ENCODE measurements at places on chromosomes 12 and 14. TPM values are rescaled to one million over a fixed set of nuclear protein-coding genes. Genes with fewer than 3 reads are reported as not detected.

- no peak overlapping the region for H3K4me3 ChIP-seq
- DNase-seq, result no peak
- H3K27me3 ChIP-seq, result no peaks in the 10 kb centered on the region
- no peaks in the 10 kb centered on the region for H3K36me3 ChIP-seq
- no peak overlapping the region for H3K27ac ChIP-seq
These were observed 11.3 kb downstream of the BDKRB1 start for GRCh38 chr14:96267336-96267735.

DNA sequence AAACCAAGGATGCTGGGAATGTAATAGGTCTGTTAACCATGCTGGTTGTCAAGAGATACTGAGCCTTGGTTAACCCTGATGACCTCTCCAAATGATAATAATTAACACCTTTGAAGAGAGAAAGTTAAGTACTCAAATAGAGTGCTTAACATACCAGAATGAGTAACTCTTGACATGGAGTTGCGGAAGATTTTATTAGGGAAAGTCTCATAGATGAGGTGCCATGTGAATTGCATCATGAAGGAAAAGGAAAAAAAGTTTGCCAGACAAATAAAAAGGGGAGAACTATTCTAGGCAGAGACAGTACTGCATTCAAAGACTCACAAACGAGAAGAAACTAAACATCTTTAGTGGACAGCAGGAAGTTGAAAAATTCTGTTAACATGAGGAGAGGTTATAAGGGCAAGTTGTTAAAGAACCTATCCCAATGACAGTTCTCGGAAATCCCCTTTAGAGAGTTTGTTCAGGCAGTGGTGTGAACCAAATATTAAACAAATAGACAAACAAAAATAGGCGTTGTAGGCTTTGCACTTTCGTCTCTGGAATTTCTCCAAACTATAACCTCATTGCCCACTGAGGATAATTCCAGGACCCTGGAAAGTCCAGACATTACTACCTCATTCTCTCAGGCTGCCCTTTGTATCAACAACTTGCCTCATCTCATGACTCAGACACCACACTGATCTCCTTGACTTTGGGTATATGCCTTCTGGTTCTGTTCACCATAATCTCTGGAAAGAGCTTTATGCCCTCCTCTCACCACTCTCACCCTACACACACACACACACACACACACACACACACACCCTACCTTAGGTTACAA lies 435.0 kb downstream of the GXYLT1 start:
- DNase-seq, result no peak
- no peaks in the 10 kb centered on the region for H3K27me3 ChIP-seq
- no peak overlapping the region for H3K4me3 ChIP-seq

GRCh38 chr12:40286583-40286982 lies 61.8 kb downstream of the LRRK2 start:
- no peak overlapping the region for H3K4me3 ChIP-seq
- peaks cover 7% of the 10 kb centered on the region for H3K4me1 ChIP-seq
- DNase-seq, result no peak
- H3K27ac ChIP-seq, result no peak overlapping the region
- peaks cover 7% of the 10 kb centered on the region for H3K36me3 ChIP-seq

GRCh38 chr12:113634982-113635381 lies 163.3 kb upstream of the LHX5 start:
- no peaks in the 10 kb centered on the region for H3K36me3 ChIP-seq
- DNase-seq, result no peak
- H3K27ac ChIP-seq, result no peak overlapping the region

SDS gene
- not detected for total RNA-seq

KRT79 gene
- not detected for total RNA-seq

GRCh38 chr12:116399055-116399454 lies 121.6 kb upstream of the MED13L start:
- no peaks in the 10 kb centered on the region for H3K27me3 ChIP-seq
- DNase-seq, result no peak
- peaks cover 3% of the 10 kb centered on the region for H3K4me1 ChIP-seq
- no peak overlapping the region for H3K4me3 ChIP-seq
- no peaks in the 10 kb centered on the region for H3K36me3 ChIP-seq

DNA sequence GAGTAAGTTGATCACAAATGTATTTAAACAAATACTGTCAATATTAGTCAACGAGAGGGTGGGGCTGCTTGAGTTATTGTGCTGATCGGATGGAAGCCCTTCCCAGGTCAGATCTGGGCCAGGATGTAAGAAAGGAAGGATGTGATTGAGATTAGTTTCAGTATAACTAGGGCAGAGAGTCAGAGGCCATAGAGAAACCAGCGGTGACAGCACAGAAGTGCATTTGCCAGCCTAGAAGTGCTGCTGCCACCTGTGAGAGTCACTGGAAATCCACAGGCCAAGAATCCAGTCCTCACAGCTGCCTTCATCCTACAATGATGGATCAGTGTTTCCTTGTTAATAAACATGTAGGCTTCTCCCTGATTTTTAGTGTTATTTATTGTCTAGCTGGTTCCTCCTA lies 9.8 kb upstream of the FERMT2 start:
- no peak for DNase-seq
- no peak overlapping the region for H3K4me3 ChIP-seq
- H3K27ac ChIP-seq, result peak overlapping the region; percentile 43
- no peaks in the 10 kb centered on the region for H3K36me3 ChIP-seq

GRCh38 chr12:32737715-32738114 lies 18.0 kb downstream of the YARS2 start:
- DNase-seq, result no peak
- no peaks in the 10 kb centered on the region for H3K4me1 ChIP-seq
- no peak overlapping the region for H3K27ac ChIP-seq
- H3K27me3 ChIP-seq, result no peaks in the 10 kb centered on the region
- peaks cover 27% of the 10 kb centered on the region for H3K36me3 ChIP-seq
- H3K4me3 ChIP-seq, result no peak overlapping the region

- no peaks in the 10 kb centered on the region for H3K36me3 ChIP-seq
- no peak overlapping the region for H3K27ac ChIP-seq
- no peaks in the 10 kb centered on the region for H3K27me3 ChIP-seq
These were observed 62.3 kb downstream of the ATXN7L3B start for GRCh38 chr12:74599932-74600331.

DNA sequence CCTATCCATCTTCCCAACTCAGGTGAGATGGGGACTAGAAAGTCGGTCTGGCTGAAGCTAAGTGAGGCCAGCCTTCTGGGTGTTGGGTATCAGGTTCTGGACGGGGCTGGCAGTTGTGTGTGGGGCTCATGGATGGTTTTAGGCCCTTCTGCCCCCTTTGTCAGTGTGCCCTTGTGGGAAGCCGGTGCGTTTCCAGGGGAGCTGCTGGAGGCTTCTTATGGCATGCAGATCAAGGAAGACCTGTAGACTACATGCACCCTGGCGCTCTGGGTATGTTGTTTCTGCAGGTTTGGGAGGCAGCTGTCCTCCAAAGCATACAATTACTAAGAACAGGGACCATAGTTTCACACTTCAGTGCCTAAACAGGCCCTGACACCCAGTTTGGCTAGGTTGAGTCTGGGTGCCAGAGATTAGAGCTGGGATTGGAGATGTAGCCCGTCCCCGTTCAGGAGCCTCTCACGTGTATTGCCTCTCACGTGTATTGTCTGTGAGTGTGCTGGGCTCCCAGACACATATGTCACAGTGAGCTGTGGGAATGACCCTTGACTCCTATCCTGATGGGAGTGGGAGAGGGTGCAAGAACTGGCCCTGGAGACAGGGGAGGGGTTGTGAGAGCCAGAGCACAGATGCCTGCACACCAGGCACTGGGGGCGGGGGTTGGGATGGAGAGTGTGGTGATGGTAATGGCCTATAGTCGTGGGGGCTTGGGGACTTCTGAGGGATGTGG lies 84.4 kb downstream of the SLC25A47 start:
- H3K4me3 ChIP-seq, result no peak overlapping the region
- H3K27ac ChIP-seq, result no peak overlapping the region
- no peak for DNase-seq
- no peaks in the 10 kb centered on the region for H3K36me3 ChIP-seq
- no peaks in the 10 kb centered on the region for H3K4me1 ChIP-seq

DNA sequence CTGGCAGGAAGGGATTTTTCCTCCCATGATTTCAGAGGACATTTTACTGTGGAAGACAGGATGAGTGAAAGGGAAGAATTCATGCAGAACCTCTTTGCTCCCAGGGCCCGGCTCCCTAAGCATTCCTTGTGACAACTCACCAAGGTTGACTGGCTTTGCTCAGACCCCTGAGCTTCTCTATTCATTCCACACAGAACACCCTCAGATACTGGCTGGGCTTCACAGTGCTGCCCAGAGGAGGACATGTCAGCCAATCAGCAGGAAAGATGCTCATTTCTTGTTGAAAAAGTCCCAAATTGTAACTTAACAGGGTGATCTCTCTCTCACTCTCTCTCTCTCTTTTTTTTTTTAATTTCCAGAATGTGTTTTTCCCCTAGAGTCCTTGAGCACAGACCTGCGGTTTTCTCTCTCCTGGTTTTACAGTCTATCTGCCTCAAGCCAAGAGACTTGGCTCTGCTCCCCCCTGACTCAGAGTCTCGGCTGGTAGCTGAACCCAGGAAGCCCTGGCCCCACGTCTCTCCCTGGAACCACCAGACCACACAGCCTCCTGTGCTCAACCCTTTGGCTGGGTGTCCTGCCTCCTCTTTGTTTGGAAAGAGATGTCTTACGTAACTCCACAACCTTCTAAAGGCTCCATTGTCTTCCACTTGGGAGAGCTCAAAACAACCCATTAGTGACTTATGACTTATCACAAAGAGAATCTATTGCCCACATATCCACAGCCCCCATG lies 43.9 kb downstream of the SSPN start:
- H3K4me1 ChIP-seq, result peaks cover 6% of the 10 kb centered on the region
- H3K27ac ChIP-seq, result peak overlapping the region; percentile 73
- peak; percentile 57 for DNase-seq
- H3K27me3 ChIP-seq, result no peaks in the 10 kb centered on the region
- no peaks in the 10 kb centered on the region for H3K36me3 ChIP-seq

- H3K4me1 ChIP-seq, result no peaks in the 10 kb centered on the region
- no peak overlapping the region for H3K4me3 ChIP-seq
- H3K36me3 ChIP-seq, result no peaks in the 10 kb centered on the region
- no peak overlapping the region for H3K27ac ChIP-seq
- DNase-seq, result no peak
- no peaks in the 10 kb centered on the region for H3K27me3 ChIP-seq
These were observed 275.1 kb downstream of the IPO8 start for GRCh38 chr12:30420561-30420960.

ASIC1 gene
- not detected for total RNA-seq

GRCh38 chr12:12992418-12993130 lies 7.5 kb downstream of the HEBP1 start:
- no peaks in the 10 kb centered on the region for H3K27me3 ChIP-seq
- peak overlapping the region; percentile 60 for H3K27ac ChIP-seq
- peak overlapping the region; percentile 36 for H3K4me3 ChIP-seq

DNA sequence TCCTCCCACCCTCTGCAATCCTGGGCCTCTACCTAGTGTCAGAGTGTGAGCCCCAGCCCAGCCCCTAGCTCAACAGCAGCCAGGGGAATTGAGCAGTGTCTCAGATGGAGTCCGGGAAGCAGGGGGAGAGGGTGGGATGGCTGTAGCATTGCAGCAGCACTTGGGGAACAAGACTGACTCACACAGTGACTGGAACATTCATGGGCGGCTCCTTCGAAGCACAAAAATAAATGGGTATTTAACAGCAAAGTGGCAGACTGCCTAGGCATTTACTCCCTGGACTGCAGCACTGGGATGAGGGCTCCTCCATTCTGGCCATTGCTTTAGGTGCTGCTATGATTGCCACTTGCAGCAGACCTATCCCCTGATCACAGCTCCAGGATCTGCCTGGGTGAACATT lies 46.0 kb upstream of the STK38L start:
- H3K4me3 ChIP-seq, result peak overlapping the region; percentile 16
- peaks cover 38% of the 10 kb centered on the region for H3K4me1 ChIP-seq
- peak; percentile 69 for DNase-seq
- H3K27ac ChIP-seq, result peak overlapping the region; percentile 97
- H3K36me3 ChIP-seq, result no peaks in the 10 kb centered on the region

DNA sequence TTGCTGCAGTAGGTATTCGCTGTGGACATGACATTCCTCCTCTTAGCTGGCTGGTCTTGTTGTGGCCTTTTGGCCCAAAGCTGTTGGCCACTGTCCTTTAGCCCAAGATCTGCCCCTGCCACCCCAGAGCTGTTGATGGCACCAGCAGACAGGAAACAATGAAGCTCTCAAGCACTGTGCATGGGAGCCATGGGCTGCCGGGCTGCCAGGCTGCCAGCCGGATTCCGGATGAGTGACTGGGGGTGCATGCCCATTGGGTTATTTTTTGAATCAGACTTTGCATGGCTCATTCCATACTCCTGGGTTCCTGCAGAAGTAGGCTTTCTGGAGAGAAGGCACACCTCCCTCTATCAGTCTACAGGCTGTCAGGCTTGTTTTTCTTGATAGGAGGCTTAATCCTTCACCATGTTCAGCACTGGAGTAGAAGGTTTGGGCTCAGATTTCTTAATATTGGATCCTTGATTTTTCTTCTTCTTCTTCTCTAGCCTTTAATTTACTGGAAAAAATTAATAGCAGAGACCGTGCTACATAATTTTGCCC lies 32.4 kb downstream of the MAX start:
- peaks cover 15% of the 10 kb centered on the region for H3K36me3 ChIP-seq
- H3K27ac ChIP-seq, result no peak overlapping the region
- H3K4me1 ChIP-seq, result peaks cover 31% of the 10 kb centered on the region
- DNase-seq, result no peak
- H3K27me3 ChIP-seq, result no peaks in the 10 kb centered on the region
- no peak overlapping the region for H3K4me3 ChIP-seq

CATSPERB gene
- 14.5 TPM for total RNA-seq

GRCh38 chr12:15527201-15528080 lies 205.1 kb downstream of the PTPRO start:
- no peaks in the 10 kb centered on the region for H3K36me3 ChIP-seq
- H3K27ac ChIP-seq, result no peak overlapping the region
- peaks cover 16% of the 10 kb centered on the region for H3K4me1 ChIP-seq
- no peak for DNase-seq

DNA sequence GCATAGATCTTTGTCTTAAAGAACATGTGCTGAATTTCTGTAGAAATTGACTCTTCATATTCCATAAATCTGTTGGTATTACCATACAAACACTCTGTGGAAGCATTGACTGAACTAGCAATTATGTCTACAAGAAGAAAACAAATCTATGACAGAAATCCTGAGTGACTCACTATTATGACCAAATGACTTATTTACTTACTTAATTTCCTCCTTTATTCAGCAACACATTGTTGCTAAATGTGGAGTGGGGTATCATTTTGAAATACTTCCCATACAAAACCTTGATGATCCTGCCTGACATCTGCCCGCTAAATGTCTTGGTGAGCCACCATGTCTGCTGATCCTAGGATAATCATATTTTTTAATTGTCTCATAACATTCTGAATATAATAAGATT lies 99.1 kb upstream of the SLCO1C1 start:
- no peak overlapping the region for H3K27ac ChIP-seq
- no peak overlapping the region for H3K4me3 ChIP-seq
- H3K4me1 ChIP-seq, result peaks cover 34% of the 10 kb centered on the region
- H3K36me3 ChIP-seq, result no peaks in the 10 kb centered on the region
- no peak for DNase-seq

Data from thoracic aorta (tissue), 2 donors.